NT2/D1 (cell line): ENCODE measurements at places on chromosomes 7 and 10.

DNA sequence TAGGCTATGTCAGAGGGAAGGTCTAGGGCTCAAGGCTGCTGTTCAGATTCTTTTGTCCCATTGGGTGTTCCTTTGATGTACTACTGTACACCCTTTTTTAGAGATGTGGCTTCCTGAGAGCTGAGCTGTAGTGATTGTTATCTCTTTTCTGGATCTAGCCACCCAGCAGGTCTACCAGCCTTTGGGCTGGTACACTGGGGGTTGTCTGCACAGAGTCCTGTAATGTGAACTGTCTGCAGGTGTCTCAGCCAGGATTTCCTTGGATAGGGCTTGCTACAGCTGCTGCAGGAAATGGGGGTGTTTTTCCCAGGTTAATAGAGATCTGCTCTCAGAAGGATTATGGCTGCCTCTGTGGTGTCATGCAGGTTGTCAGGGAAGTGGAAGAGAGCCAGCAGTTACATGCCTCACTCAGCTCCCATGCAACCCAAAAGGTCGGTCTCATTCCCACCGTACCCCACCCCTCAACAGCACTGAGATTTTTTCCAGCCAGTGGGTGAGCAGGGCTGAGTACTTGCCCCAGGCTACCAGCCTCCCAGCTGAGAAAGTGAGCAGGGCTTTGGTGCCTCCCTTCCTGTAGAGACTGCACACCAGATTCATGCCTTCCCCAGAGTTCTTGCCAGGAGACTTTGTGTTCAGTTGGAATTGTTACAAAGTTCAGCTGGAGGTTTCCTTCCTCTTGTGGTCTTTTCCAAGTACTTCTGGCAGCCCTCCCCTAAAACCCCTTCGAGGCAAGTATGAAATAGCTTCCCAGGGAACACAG lies 63.3 kb downstream of the ZNF107 start:
- no peak for DNase-seq

GRCh38 chr7:155345490-155345889 lies 47.8 kb downstream of the INSIG1 start:
- no peak for DNase-seq

- DNase-seq: no peak
Observed at GRCh38 chr10:71582506-71583475, 136.8 kb downstream of the C10orf105 start.

DNA sequence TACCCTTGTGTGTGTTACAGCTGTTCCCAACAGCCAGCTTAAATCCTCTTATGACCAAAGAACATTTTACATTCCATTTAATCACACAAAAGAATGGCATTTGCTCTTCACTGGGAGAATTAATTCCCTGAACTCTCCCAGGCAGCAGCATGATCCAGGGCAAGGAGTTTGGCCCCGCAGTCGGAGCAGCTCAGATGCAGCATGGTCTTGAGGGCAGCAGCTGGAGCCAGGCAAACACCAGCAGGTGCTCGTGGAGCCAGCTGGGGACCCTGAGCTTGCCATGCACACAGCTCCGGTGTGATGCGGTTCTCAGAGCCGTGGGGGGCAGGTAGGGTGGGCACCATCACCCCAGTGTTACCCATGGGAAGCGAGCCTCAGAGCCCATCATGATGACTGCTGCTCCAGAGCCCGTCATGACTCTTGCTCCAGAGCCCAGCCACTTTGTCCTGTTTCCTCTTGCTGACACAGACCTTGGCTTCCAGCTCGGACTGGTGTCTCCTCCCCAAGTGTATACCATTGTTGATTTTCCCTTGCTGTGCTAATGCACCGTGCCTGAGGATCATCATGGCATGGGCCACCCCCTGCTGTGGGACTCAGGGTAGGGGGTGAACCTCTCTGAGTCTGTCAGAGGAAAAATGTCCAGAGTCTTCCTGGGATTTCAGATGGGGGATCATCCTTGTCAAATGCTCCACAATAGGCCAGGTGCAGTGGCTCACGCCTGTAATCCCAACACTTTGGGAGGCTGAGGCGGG lies 75.8 kb downstream of the ZRANB1 start:
- DNase-seq: no peak

DNA sequence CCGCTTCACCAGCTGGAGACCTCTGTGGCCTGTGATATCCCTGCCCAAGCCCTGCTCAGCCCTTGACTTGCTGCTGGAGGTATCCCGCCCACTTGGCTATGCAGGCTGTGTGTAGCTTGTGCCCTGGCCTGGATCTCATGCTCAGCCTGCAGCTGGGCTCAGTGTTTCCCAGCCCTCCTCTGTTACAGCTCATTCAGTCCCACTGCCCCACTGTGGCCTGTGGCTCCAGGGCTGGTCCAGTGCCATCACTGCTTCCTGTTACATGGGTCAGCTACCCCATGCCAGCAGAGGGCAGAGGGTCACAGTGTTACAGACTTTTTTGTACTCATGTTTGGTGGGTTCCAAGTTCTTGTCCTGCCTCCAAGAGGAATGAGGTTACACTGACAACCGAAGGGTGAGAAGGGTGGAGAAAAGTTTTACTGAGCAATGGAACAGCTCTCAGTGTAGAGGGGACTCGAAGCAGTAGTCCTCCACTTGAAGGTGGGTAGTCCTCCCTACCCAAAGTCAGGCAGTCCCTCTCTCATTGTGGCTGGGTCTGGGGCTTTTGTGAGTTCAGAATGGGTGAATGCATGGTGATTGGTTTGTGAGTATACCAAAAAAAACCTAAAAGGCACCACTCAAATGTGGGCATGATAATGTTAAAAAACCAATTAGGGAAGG lies 100.4 kb downstream of the ANKRD7 start:
- no peak for DNase-seq

GRCh38 chr7:118040562-118040961 lies 143.4 kb upstream of the LSM8 start:
- no peak for DNase-seq

GRCh38 chr7:70285854-70286253 lies 687.6 kb downstream of the AUTS2 start:
- DNase-seq: no peak

DNA sequence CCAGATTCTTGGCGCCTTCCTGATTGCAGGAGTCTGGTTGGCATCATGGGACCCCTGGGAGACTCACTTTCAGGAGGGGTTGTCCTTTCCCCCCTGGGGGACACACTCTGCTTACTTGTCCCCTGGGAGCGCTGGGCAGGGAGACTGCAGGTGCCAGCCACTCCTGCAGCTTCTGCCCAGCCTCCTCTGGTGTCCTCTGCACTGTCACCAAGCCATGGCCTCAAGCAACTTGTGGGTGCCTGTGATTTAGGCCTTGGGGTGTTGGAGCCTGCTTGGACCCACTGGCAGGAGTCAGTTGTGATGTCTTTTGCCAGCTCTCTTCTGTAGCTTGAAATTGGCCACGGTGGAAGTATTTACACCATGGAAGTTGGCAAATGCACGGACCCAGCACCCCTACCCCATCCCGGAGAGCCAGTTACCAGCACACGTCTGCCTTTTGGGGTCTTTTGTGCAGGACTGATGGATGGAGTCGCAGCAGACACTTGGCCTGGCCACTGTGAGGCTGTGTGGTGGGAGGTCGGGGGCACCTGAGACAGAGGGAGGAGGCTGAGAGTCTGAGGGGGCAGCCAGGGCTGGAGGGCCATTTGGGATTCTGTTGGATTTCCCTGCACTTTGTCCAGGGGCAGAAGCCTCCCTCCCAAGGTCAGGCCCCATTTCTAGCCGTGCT lies 104.7 kb downstream of the LHPP start:
- no peak for DNase-seq

DNA sequence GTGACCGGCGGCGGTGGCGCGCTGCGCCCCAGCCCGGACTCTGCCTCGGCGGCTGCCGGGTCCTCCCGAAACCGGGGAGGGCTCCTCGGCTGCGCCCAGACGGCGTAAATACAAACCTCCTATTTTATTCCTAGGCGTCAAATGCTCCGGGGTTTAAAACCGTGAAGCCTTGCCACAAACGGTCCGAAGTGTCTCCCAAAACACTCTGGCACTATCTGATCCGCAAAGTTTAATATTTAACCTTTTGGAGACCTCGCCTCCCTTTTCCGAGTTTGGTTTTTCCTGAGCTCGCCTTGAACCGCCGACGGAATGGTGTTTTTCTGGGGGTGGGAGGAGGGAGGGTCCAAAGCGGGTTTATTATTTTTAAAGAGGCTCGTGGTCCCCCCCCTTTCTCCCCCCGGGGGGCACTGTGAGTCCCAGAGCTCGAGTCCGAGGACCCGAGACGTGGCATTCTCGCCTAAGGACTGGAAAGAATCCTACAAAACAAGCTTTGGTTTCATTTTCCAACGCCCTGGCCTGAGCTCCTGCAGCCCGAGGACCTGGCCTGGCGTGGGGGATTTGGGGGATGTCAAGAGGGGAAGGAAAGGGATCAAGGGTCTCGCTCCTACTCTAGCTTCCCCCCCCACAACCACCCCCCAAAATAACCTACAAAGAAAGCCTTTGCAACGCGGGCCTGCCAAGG lies 1.8 kb downstream of the TNRC18 start:
- DNase-seq: no peak

- DNase-seq: no peak
Observed at GRCh38 chr7:994592-995308, 11.8 kb downstream of the CYP2W1 start.

- DNase-seq: no peak
Observed at GRCh38 chr7:79664884-79665676, 211.6 kb upstream of the MAGI2 start.

DNA sequence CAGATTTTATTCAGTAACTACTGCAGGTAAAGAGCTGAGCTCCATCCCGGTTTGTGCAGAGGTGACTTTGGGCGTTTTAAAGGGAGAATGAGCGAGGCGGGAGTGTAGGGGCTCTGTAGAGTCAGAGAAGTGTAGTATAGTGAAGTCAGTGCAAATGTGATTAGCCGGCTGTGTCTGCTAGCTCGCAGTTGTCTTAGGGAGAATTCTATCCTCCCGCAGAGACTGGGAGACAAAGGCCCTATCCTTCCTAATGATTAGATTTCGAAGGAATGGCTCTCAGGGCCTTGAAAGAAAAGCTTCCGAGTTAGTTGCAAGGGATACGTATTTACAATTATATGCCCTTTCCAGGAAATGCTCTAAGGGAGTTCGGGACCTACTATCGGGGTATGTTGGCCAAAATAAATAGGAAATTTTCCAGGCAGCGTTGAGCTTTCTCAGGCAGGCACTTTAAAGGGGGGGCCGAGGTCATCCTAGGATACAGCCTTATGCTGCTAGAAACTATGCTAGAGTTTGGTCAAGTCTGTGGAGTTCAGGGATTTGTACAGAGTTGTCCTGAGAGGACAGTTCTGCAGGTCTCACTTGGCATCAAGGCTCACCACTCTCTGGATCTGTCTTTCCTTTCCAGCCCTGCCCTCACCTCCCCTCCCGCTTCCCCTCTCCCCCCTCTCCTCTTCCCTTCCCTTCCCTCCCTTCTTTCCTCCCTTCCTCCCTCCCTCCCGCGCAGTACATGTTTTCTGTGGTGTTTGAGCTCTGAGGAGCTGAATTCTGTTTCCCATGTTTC lies 825 bp downstream of the MRPL32 start:
- DNase-seq: no peak

GRCh38 chr10:80713398-80713928 lies 175.8 kb downstream of the SH2D4B start:
- no peak for DNase-seq

DNA sequence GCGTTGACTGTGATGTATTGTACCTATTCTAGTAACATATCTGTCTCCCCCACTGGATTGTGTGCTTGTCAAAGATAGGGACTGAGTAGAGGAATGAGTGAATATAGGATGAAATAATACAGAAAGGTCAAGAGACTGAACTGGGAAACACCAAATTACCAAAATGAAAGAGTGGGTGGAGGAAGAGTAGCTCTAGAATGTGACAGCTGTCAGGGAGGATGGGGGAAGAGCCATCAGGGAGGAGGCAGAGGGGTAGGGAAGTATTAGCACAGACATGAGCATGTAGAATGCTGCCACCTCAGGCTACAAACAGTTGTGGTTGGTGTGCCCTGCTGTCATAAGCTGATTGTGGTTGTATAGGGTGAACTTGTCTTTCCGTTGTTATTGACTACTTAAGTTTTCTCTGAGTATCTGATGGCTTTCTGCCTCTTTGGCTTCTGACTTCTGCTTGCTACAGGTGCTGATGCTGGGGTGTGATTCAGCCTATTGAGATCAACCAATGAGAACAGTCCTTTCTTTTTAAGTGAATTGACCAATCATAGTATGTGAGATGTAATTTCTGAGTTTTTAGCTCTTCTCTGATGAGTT lies 5.6 kb downstream of the CCSER2 start:
- no peak for DNase-seq

DNA sequence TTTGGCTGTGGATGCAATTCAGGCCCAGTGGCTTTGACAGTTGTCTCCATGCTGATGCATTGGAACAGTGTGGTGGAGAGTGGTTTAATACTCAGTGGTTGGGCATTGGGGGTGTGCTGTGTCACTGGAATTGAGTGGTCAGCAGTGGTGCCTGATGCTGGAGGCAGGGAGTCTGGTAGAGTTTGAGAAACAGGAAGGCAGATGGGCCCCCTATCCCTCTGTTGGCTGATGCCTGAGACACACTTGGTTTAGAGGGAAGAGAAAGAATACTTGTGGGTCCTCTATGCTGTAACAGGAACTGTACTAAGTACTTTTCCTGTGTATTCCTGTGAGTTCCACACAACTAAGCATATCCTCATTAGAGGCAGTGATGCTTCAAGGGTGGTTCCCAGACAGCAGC lies 55.4 kb downstream of the EEPD1 start:
- DNase-seq: no peak

DNA sequence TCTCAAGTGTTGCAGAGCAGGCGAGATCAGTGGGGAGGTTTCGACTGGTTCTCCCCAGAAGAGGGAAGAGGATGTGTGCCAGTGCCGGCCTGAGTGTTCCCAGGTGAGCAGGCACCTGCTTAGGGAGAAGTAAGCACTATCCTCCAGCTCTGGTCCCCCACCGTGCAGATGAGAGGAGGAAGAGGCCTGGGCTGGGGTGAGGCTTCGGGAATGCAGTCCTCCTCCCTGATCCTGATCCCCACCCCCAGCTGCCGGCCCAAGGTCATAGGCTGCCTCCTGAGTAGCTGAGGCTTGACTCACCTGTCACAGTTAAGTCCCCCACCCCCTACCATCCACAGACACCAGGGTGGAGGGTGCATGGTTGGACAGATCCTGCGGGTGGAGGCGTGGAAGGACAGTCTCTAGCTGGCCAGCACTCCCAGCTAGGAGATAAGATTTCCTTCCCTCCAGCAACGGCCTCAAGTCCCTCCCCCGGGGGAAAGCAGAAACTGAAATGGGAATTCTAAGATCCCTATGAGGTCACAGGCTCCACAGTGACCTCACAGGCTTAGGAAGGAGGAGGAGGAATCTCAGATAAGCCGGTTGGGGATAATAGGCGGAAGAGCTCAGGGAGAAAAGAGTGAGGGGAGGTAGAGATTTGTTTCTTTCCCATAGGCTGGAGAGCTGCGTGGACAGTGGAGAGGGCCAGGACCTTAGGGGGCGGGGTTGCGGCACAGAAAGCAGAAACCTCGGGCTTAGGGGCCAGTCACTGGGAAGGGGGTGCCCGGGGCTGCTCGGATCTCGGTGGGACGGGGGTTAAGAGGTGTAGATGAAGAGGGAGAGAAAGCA lies 1.0 kb downstream of the LRCH4 start:
- DNase-seq: no peak

GRCh38 chr7:153065051-153065450 lies 305.5 kb downstream of the ACTR3B start:
- no peak for DNase-seq

DNA sequence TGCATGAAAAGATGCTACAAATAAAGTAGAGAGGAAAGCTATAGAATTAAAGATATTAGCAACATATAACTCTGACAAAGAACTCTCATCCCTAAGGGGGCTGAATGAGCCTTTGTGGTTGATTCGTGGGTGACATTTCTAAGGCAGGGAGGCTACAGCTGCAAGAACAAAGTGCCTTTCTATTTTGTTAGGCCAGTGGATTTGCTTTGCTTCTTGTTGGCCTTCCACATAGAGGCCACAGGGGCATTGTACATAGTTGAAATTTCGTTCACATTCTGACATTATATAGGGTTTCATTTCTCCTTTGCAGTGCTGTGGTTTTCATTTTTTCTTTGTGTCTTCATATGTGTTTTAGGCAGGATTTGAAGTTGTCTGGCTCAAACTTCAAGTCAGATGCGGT lies 819.2 kb upstream of the C7orf33 start:
- no peak for DNase-seq
